ENCODE measurements at places on chromosomes 2 and 18.
A peak's percentile ranks its signal among the peaks of the same experiment; 100 is the strongest.

DNA sequence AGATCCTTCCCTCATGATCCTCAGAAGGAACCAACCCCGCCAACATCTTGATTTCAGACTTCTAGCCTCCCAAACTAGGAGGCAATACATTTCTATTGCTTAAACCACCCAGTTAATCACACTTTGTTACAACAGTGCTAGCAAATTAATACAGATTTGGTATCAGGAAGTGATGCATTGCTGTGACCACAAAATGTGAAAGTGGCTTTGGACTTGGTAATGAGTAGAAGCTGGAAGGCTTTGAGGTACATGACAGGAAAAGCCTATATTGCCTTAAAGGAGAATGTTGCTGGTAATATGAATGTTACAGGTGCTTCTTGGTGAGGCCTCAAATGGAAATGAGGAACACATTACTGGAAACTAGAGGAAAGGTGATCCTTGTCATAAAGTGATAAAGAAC, 260.3 kb downstream of the SATB2 start:
- no peak for DNase-seq

DNA sequence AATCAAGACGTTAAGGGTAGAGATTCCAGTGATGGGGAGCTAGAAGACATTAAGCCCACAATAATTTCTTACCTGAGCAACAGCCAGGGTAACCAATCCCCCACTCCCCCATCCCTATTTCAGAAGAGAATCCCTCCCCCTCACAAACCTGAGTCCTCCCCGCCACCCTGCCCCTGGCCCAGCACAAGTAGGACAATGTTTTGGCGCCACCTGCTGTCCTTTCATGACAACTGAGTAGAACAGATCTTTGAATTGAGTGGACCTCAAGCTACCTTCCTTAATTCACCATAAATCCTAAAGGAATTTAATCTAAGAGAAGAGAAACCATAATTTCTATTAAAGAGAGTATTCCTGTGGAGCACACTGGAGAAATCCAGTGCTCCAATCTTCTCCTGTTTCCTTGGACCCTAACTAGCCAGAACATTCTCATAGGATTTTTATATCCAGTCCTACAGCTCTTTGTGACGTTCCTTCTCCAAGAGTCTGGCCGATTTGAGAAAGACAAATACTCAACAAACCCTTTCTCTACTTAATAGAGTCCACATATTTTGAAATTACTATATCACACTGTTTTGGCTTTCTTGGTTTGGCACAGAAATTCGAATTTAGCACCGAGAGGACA, 41.1 kb downstream of the NHEJ1 start:
- DNase-seq, result peak; percentile 37

DNA sequence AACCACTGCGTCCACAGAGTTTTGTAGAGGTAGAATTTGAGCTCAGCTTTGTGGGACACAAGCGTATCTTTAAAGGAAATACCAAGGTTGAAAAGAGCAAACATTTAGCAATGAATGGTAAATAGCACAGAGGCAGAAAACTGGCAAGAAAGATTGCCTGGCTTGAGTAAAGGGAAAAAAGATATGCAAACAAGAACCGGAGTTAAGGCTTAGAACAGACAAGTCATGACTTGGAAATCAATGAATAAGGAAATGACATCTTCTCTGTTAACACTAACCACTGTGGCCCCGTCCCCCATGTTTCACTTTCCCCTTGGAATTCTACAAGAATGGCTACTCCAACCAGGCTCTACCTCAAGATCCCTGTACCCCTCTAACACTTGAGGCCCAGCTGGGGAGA, 3.8 kb downstream of the STAM2 start:
- DNase-seq, result no peak

DNA sequence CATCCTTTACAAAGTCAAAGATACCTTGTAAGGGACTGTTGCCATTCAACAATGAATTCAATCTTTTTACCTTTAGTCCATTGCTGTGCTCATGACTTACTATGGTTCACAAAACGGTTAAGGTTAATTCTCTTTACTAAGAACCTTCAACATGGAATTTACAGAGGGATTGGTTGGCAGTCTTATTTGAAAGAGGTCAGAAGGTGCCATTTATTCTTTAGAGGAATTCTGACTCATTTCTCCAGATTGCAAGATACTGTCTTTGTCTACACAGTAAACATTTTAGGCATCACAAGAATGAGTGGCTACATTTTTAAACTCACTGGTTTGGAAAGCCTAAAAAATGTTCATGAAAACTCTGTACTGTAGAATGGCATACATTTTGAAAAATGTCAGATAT, 17.4 kb downstream of the KCNH7 start:
- no peak for DNase-seq

GRCh38 chr2:43005245-43005974, 213.0 kb upstream of the HAAO start:
- DNase-seq, result no peak

GRCh38 chr2:199861132-199861774, 10.3 kb upstream of the FTCDNL1 start:
- no peak for DNase-seq

- DNase-seq, result no peak
These were observed 72.2 kb upstream of the RBM44 start for GRCh38 chr2:237726401-237726830.

DNA sequence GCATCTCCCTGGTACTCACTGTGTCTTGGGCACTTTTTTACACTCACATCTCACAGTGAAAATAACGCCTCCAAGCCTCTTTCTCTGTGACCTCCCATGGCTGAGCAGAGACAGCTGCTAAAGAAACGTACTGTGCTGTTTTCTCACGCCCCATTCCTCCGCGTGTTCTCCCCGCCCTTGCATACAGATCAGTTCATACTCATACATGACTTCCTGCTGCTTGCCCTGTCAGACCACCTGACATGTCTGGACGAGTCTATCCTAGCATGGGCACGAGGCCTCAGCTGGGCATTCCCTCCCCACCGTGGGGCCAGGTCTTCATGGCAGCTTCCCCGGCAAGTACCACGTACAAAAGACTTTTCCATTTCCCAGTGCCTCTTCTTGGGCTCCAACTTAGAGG, 21.2 kb upstream of the IL1A start:
- no peak for DNase-seq

- DNase-seq, result no peak
These were observed 5.6 kb downstream of the PDCD1 start for GRCh38 chr2:241852981-241853631.

- no peak for DNase-seq
These were observed 99.5 kb downstream of the MEIS1 start for GRCh38 chr2:66534461-66534860.

- no peak for DNase-seq
These were observed 17.7 kb downstream of the MBOAT2 start for GRCh38 chr2:8985561-8986326.

Data from activated CD4-positive, alpha-beta T cell treated with anti-CD3 and anti-CD28 coated beads for 1 hour (primary cell).